ENCODE measurements at places on chromosomes 2 and 18.

GRCh38 chr2:197498937-197499593, 575 bp downstream of the HSPD1 start:
- DNase-seq = no peak

GRCh38 chr2:54897420-54898310, 152.6 kb downstream of the RTN4 start:
- no peak for DNase-seq

DNA sequence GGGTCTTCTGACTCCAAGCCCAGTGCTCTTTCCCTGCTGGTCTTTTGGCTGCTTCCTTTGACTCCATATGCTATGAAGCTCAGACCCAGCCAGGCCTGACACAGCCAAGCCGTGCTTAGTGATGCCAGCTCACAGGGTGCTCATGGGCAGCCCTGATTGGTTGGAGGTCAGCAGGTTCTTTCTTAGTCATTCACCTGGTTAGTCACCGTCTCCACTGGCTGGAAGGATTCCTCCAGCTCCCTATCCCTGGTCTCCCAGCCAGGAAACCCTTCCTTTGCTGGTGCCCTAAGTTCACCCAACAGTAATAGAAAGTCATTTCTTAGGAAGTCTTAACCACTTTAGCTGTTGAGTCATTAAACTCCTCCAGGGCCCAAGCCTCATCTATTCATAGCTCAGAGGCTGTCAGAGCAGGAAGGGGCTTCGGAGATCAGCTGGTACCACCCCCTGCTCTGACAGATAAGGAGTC, 3.9 kb downstream of the KCNK3 start:
- no peak for DNase-seq

- DNase-seq = no peak
Measured at GRCh38 chr2:241379481-241380480, 23.7 kb downstream of the FARP2 start.

- no peak for DNase-seq
Measured at GRCh38 chr2:237397072-237397471, 16.9 kb downstream of the COL6A3 start.

Measured in GM18507 (cell line).